GM04503 (cell line): ENCODE measurements at places on chromosomes 11 and 22.

GRCh38 chr11:3859373-3859881, 4.0 kb downstream of the STIM1 start:
- no peak for DNase-seq

GRCh38 chr11:94400050-94400449, 1.2 kb downstream of the GPR83 start:
- no peak for DNase-seq

DNA sequence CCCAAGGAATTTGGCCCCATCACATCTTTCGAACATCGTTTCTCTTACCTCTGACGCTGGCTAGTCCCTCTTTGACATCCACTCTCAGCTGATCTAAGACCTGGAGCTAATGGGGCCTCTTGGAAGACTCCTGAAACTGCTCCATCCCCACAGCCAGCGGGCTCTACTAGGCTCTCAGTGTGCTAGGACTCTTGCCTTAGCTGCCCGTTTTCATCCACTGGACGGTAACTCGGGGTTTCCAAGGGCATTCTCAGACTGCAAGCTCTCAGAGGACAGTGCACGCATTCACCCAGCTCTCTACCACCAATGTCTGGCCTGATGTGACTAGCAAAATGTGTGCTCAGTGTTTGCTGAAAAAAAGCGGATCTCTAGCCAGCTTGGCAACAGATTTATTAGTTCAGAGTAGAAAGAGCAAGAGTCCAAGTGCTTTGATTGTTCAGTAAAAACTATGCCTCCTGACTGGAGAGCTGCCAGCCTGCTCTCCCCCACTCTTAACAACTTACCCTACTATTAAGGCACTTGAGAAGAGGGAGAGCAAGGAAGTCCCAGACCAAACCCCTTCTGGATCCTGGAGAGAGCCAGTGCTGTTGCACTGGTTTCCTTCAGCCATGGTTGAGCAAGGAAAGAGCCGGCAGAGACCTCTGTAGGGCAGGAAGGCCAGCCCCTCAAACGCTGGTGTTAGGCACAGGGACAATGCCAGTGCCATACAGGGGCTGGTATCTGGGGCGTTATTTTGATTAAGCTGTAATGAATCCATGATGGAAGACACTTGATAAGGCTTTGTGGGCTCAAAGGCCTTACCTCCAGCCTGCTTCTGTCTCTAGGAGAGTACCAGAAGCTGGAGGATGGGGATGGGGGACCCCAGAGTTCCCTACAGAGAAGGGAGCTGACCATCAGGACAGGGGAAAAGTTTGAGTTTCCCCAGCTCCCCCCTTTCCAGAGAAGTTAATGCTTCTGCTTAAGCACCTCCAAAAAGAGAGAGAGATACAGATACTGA, 9.2 kb downstream of the RELA start:
- DNase-seq: no peak

GRCh38 chr22:27935897-27936296, 16.8 kb upstream of the PITPNB start:
- no peak for DNase-seq

DNA sequence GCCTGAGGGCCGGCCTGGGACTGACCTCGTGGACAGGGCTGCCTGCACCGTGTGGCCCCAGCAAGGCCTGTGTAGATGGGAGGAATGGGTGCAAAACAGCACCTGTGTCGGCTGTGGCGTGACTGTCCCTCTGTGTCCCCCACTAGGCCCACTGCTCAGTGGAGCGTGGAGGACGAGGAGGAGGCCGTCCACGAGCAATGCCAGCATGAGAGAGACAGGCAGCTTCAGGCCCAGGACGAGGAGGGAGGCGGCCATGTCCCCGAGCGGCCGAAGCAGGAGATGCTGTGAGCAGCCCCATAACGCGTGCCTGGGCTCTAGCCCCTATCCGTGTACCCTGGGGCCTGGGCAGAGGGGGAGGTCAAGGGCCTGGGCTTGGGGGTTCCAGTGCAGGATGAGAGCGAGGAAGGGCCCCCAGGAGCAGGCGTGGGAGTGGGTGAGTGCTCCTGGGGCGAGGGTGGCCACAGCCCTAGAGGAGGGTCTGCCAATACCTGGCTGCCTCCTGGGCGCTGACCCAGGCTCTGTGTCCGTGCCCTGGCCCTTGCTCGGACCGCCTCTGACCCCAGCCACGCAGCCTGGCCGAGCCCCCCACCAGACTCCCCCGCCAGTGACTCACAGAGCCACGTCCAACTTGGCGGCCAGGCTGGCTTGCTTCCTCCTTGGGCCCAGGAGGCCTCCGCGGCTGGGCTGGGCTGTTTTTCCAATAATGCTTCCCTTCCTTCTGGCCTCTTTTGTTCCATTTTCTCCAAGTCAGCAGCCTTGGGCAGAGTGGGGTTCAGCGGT, 11.6 kb downstream of the PRR33 start:
- no peak for DNase-seq

GRCh38 chr22:18148293-18148965, 1.5 kb upstream of the USP18 start:
- DNase-seq: no peak

- no peak for DNase-seq
These were observed 937.9 kb upstream of the CCDC90B start for GRCh38 chr11:84224042-84224441.

GRCh38 chr11:70089631-70090030, 11.5 kb downstream of the ANO1 start:
- no peak for DNase-seq

DNA sequence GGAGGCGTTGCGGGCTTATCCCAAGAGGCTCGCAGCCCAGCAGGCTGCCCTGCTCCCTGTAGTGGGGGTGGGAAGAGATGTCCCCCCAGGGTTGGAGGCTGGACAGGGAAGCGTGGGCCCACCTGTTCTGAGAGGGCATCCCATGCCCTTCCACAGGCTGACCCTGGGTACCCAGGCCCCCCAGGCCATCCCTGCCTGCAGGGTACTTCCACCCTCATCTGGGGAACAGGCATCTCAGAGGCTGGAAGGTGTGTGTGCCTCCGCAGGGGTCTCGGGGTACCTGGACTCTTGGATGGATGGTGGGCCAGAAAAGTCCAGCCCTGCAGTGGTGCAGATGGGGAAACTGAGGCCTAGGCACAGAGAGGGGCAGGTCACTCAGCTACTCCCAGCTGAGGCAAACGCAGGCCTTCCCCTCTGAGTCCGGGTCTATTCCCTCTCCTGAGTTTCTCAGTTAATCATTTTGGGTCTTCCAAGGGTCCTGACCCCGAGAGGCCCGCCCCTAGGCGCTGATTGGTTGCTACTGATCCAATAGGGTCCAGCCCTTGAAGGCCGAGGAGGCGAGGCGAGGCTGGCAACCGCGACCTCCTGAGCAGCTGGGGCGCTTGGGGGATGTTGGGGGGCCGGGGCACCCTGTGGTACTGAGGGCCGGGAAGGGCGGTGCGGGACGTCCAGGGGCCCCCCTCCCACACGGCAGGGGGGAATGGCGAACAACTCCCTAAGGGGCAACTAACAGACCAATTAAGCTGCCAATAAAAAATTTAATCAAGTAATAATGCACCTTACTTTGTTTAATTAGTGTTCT, 23.8 kb downstream of the FLRT1 start:
- no peak for DNase-seq
